Activated CD8-positive, alpha-beta memory T cell treated with anti-CD3 and anti-CD28 coated beads, Interleukin-2, amount 50 U/mL, for 4 hours (primary cell): ENCODE measurements at places on chromosomes 7 and 10.

DNA sequence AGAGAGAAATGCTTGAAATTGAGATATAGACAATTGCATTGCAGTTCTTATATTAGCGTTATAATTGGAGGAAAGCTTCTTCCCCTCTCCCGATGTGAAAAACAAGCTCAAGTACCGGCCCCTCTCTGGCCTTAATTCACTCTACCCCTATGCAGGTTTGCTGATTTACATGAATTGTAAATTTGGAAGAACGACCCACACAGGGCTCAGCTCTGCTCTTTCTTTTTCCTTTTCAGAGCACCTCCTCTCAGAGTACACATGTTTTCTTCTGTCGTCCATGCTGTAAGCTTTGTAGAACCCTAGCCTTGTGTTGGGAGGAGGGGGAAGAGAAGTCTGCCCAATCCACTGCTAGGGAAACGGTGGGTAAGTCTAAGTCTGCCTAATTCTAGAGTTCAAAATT is 140.8 kb downstream of the IQUB start:
- no peak for DNase-seq

- no peak for DNase-seq
These were observed 568.1 kb upstream of the LRRN3 start for GRCh38 chr7:110522761-110523200.

GRCh38 chr10:120508966-120509365 is 51.9 kb downstream of the PLPP4 start:
- DNase-seq = no peak

GRCh38 chr7:87474533-87475358 is 734 bp downstream of the ABCB4 start:
- DNase-seq = no peak

GRCh38 chr7:110940756-110941155 is 150.2 kb upstream of the LRRN3 start:
- no peak for DNase-seq

DNA sequence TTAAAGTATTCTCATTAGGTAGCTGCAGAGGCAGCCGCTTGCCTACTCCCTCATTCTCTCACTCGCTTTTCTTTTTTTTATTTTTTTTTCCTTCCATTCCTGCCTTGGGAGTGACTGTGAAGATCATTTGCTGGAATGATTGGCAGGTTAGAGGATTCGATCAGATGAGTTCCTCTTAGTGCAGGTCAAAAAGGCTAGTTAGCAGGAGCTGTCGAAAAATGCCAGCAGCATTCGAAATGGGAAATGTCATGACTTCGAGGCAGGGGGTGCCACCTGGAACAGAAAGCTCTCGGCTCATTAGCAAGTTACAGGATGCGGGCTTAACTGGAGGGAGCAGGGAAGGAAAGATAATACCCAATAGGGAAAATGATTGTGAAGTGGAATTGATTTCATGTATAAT is 137.5 kb upstream of the FZD1 start:
- no peak for DNase-seq

DNA sequence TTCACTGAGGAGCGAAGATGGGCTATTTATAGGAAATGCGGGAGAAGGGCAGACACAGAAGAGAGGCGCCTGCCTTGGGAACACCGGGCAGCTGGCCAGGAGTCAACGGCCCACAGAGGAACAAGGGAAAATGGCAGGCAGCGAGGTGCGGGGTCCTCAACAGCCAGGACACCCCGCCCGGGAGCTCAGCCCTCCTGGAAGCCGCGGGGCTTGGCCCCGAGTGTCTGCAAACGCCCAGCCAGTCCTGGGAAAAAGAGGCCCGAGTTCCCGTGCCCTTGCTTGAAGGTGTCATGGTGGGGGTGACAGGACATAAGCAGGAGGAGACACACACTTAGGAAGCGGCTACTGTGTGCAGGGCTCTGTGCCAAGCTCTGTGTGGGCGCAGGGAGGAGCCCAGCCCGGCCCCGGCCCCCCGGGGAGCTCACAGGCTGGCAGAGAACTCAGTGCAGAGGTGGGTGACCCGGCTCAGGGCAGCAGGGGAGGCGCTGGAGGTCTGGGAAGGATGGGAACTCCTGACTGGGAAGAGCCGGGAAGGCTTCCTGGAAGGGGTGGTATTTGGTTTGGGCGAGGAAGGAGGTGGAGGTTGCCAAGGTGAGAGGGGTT is 79.9 kb downstream of the ELFN1 start:
- no peak for DNase-seq

DNA sequence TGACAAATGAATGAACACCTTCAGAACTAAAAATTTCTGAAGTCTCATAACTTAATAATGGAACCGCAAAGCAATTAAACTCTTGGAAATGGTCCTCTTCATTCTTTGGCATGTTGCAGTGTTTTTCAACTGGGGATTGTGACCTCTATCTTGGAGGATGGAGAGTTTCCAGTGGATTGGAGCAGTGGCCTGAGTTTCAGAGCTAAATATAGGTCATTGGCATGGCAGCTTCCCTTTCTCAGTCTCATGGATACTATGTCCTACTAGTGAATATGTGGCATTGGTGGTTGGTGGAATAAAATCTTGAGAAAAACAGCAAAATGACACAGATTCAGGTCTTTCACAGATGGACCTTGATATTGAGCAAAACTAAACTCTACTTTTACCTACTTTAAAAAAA is 24.1 kb upstream of the EPC1 start:
- DNase-seq = no peak

GRCh38 chr10:43202224-43202656 is 64.0 kb downstream of the CSGALNACT2 start:
- DNase-seq = peak; percentile 62

GRCh38 chr7:1839701-1840100 is 169.6 kb downstream of the ELFN1 start:
- DNase-seq = peak; percentile 12

DNA sequence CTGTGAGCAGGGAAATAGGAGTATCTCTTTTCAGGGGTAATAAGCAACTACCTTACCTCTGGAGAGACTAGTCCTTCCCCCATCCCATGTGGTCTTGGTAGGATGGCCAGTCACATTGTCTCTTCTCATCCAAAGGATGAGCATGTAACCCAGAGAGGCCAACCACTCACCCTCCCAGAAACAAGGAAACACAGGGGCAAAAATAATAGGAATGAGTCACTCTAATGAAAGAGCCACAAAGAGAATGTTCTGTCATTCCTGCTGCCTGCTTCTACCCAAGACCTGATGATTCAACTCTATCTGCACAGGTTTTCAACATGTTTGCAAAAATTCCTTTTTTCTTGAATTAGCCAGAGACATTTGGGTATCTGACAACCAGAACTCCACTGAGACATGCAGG is 99.3 kb upstream of the NFE2L3 start:
- no peak for DNase-seq

DNA sequence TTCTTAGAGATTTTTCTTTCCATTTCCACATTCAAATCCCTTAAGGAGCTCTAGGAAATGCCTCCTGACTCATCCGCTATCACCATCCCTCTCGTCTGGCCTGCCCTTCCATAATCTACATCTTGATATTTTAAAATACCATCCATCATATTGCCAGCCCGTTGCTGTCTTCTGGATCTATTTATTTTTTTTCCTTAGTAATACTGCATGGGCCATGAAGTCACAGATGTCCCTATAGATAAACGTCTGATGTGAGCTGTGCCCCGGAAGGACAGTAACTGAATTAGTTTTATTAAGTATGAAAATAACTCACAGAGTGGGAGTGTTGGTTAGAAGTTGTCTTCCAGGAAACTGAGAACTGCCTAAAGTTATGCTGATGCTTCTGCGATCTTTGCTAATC is 76.2 kb downstream of the KLF6 start:
- no peak for DNase-seq

GRCh38 chr7:118214833-118215182 is 9.7 kb upstream of the ANKRD7 start:
- no peak for DNase-seq

- no peak for DNase-seq
These were observed 12.2 kb upstream of the JMJD1C start for GRCh38 chr10:63477927-63478326.

GRCh38 chr10:71893920-71894319 is 42.9 kb upstream of the PSAP start:
- DNase-seq = no peak

- DNase-seq = no peak
These were observed 92.7 kb upstream of the MACROH2A2 start for GRCh38 chr10:69959911-69960310.

GRCh38 chr7:36369171-36369570 is 20.5 kb upstream of the ANLN start:
- no peak for DNase-seq

GRCh38 chr10:6200734-6201515 is 1.8 kb upstream of the PFKFB3 start:
- peak; percentile 34 for DNase-seq

- DNase-seq = no peak
These were observed 62.4 kb upstream of the NANOS1 start for GRCh38 chr10:118967160-118967559.

- DNase-seq = no peak
These were observed 313.3 kb downstream of the AGMO start for GRCh38 chr7:15248514-15248913.

- DNase-seq = peak; percentile 55
These were observed 5.9 kb downstream of the PGAM2 start for GRCh38 chr7:44059219-44060090.

DNA sequence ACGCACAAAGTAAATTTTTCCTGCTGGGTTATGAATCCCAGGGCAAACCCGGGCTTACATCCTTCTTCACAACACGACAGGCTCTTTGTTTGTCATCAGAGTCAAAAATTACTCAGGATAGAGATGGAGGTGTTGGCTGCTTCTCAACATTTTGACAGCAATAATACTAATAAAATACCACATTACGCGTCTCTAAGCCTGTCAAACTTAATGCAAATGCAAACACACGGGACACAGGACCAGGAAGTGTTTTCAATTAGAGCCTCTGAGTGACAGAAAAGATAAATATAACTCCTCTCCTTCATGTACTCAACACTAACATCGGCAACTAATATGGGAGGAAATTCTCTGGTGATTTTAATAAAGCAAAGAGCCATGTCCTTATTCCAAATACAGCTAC is 128.4 kb downstream of the SFMBT2 start:
- DNase-seq = no peak

GRCh38 chr10:98516352-98516751 is 69.6 kb upstream of the HPS1 start:
- no peak for DNase-seq
